Right renal pelvis (tissue), 4 donors: ENCODE measurements at places on chromosomes 3 and 15.

- DNase-seq = no peak
Observed at GRCh38 chr15:100118546-100118945, 223.2 kb downstream of the ADAMTS17 start.

DNA sequence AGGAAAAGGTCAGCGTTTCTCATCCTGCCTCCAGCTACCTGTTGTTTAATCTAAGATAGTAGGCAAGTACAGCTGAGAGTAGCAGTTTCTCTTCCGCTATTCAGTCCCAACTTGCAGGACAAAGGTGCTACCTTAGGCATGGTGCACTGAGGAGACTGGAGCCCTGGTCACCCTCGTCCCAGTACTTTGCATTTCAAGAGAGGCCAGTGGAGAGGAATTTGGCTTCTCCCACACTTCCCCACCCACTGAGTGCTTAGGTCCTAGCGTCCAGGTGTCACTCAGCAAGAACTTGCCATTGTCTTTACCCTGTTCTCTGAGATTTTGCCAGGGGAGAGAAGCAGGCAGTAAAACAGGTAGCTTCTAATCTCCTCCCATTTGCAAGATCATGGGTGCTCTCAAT, 12.5 kb upstream of the RPN1 start:
- no peak for DNase-seq

DNA sequence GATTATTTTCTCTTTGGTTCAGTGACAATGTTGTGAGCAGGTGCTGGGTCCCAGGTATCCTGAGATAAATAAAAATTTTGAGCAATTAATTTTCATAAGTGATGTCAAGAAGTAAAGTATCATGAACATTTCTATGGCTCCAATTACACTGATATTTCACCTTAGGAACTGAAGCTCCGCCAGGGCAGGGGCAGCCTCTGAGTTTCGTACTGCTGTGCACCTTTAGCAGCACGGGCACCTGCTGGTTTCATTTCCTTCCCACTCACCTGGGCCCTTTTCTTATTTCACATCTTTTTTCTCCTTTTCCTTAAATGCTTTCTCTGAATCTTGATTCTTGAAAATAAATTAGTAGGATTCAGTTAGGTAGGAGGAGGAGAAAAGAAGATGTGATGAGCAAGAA, 1.2 kb upstream of the IL1RAP start:
- DNase-seq = no peak

DNA sequence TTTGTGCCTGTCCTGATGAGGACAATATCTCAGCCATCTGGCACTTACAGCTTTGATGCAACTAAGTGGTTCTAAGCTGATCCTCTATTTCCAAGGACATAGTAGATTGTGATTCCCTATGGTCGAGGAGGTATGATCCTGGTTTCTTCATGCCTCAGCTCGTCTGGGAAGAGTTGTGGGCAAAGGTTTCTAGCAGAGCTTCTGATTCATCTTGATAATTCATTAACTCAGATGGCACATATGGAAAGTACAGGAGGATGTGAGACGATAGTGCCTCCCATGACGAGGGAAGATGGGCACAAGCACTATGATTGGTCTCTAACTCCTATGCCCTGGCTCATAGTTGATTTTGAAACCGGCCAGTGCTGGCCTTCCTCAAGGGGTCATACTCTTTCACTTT, 334.2 kb upstream of the SEMA6D start:
- DNase-seq = no peak

DNA sequence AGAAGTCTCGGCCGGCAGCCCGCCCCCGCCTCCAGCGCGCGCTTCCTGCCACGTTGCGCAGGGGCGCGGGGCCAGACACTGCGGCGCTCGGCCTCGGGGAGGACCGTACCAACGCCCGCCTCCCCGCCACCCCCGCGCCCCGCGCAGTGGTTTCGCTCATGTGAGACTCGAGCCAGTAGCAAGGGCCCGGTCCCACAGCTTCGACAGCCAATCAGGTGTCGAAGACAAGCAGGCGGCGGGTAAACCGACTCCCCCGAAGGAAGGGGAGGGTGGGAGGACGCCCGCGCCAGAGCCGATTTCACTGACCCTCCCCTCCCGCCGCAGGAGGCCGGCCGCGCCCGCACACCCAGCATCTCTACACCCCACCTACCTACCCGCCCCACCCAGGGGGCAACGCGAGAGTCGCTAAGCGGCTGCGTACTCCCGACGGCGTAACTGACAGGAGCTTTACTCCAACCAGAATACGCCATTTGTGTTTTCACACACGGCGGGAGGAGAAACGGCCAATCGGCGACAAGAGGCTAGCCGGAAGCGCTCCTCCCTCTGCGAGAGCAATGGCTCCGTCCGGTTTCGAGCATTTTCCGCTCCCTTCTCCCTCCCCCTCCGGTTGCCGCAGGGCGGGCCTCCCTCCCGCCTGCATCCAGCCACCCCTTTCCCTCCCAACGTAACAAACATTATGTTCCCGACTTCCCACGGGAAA, 633 bp upstream of the SETD5 start:
- DNase-seq = peak; percentile 98

DNA sequence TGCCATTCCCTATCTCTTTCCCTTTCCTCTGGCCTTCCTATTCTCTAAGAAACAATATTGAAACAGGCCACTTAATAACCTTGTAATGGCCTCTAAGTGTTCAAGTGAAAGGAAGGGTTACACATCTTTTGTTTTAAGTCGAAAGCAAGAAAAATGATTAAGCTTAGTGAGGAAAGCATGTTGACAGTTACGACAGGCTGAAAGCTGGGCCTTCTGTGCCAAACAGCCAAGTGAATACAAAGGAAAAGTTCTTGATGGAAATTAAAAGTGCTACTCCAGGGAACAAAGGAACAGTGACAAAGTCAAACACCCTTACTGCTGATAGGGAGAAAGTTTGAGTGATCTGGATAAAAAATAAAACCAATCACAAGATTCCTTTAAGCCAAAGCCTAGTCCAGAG, 54.2 kb downstream of the SENP2 start:
- no peak for DNase-seq

DNA sequence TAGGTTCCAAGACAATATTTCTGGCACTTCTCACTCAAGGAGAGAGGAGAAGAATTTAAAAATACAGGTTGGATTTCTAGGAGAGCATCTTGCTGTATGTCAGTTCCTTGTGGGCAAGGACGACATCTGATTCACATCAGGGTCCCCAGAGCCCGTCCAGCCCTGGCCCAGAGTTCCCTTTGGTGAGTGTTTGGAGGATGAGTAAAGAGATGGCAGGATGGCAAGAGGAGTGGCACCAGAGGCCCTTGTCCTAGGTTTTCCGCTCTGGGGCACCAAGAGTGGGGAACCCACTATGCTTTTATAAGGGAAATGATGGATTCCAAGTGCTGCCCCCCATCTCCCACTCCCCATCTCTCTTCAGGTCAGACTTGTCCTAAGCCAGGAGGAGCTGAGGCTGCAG, 181.8 kb downstream of the TBC1D2B start:
- no peak for DNase-seq

DNA sequence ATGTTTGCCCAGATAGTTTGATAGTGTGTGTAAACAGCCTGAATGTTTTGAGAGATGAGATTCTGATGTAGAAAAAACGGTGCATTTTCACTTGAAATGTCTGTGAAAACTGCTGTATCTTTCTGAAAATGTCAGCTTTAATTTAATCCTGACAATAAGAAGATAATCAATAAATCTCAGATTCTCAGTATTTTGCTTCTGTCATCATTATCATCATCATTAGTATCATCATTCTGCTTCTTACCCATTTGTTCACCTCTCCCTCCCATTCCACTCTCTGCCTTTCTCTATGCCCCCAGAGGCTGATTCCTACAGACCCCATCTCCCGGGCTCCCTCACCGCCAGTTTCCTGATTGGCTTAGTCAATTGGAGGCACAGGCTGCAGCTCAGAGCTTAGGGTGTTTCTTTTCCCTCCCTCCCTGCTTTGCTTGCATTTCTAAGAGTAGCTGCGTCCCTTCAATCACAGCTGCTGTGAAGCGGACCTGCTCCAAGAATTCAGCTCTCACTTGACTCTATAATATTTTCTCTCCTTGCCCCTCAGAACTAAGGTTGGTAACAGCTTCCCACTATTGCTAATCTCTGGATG, 8.2 kb upstream of the SNTN start:
- DNase-seq = no peak

DNA sequence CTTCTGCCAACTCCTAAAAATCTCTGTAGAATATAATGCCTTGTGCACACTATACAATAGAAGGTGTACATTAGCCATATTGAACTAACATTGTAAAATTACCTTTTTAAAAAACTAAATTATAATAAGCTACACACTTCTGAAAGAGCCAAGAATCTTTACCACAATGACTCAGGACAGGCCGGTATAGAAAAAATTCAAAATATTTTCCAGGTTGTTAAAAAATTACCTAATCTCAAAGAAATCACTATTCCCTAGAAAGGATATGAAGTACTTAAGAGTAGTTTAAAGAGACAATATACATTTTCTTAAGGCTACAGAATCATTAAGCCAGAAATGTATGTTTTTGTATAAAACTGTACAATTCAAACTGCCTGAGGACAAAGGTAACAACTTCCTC, 48.5 kb downstream of the TJP1 start:
- no peak for DNase-seq

DNA sequence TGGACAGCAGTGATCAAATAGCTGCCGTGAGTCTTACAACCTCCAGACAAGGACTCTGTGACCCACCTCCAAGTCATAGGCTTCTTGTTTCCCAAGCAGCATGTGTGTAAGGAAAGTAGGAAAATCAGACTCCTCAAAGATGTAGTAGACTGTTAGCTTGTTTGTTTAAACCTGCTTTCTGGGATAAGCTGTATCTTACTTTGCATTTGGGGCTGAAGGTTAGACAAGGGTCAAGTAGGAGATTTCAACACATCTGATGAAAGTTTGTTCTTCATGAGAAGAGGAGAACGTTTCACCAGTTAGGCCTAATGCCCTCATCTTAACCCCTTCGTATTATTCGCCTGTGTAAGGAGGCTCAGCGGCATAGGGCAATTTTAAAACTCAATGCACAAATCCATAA, 756.4 kb upstream of the NR2F2 start:
- DNase-seq = no peak

DNA sequence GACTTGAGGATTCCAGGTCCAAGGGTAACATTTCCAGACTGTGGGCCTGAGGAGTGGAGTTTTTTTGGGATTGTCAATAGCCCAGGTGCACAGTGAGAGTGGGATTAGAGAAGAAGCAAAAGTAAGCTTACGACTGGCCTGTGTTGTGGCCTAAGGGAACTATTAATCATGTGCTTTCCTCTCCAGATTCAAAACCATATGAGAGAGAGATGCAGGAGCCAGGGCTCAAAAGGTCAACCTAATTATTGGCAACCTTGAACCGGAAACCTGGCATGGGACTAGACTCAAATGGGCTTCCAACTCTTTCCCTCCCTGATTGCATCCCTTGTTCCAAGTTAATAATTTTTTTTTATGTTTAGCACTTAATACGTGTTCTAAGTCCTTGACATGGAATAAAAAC, 242.1 kb upstream of the THRB start:
- DNase-seq = no peak

- DNase-seq = no peak
Observed at GRCh38 chr3:13347390-13347950, 72.7 kb downstream of the NUP210 start.

DNA sequence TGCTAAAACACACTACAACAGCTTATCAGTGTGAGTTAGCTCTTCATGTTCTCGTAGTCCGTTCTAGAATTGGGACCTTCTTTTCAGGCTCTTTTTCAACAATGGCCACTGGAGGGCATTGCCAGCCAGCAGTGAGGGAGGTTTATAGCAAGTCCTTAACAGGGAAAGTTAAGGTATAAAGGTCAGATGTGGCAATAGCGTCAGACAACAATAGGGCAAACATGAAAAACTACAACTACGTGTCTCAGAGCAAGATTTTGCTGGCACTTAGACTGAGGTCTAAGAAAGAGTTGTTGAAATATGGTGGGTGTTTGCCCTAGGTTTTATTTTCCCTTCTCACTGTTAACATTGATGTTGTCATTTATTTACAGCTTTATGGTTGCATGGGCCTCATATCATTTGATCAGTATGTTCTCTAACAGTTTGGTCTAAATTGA, 161.4 kb downstream of the GMNC start:
- no peak for DNase-seq

- no peak for DNase-seq
Observed at GRCh38 chr3:4356546-4357410, 53.6 kb downstream of the SETMAR start.

GRCh38 chr3:125085166-125085565, 29.4 kb upstream of the HEG1 start:
- no peak for DNase-seq

GRCh38 chr3:61381745-61382392, 130.6 kb upstream of the FHIT start:
- DNase-seq = no peak

- no peak for DNase-seq
Observed at GRCh38 chr3:170558427-170558826, 27.4 kb downstream of the SLC7A14 start.

GRCh38 chr3:57143886-57144459, 21.2 kb downstream of the IL17RD start:
- DNase-seq = no peak

DNA sequence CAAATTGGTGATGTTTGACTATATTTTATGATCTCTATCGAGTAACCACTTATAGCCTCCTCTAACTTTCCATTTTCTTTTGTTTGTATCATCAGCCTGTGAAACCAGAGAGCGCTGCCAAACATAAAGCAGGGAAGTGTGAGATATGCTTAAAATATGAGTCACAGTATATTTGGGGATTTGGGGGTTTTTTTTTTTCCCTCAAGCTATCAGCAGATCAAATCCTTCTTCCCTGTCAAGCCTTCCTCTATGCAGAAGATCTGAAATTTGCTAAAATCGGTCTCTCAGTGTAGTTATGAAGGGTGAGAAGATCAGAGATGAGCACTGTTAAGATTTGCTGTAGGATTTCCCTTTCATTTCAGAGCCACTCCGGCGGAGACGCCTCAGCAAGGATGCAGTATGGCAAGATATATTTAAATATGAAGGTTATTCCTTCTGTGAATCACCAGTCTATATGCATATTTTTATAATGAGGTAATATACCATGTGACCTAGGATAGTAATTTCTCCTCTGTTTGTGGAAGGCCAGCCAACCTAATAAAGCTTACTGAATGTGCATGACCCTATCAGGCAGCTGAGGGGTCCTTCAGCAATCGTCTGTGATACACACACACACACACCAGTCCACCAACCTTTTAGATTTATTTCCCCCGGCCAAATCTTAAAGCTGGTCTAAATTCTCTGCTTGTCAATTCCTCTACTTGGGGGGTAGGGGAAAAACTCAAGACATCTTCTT, 474.1 kb downstream of the FOXP1 start:
- no peak for DNase-seq
